Activated gamma-delta T cell (primary cell): ENCODE measurements at places on chromosomes 5 and 9.

DNA sequence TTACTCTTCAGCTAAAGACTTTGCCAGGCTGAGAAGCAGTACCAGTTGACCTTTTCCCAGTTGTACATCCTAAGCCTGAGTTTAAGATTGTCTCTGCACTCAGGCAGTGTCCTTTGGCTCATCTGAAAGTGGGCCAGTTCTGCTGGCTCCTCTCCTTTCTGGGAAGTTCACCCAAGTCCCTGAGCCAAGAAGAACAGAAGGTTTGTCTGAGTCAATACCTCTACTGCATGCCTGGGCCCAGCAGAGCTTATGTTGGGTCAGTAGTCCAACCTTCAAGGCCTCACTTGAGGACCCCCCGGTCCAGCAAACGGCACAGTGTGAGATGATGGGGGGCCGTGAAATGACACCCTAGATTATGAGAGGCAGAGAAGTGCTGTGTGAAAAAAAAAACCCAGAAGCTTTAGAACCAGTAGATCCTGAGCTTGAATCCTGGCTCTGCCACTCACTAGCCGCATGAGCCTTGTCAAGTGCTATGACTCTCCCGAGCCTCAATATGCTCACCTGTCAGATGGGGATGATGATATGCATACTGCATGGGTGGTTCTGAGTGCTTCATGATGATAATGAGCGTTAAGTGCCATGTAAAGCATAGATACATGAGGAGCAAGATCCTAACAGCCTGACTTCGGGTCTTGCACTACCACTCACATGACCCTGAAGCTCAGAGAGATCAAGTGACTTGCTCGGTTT is 156.0 kb downstream of the MACROH2A1 start:
- no peak for DNase-seq

DNA sequence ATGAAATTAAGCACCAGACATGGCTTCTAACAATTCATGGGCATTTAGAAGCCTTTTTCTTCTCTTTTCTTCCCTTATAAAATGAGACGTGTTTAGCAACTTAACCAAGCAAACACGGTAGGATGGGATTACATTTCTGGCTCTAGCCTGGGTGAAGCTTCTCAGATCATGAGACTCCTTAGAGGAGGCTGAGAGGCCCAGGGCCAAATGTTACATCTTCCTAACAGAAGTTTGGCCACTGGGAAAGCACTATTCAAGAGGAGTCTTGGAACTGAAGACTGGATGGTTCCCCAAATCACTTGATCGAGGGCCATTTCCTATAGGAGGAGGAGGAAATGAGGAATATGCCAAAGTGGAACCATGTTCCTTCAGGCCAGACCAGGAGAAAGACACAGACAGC is 1.9 kb downstream of the GABRP start:
- no peak for DNase-seq

- DNase-seq, result no peak
Observed at GRCh38 chr9:76894198-76894597, 11.7 kb downstream of the PRUNE2 start.

GRCh38 chr5:180718810-180719453 is 20.9 kb downstream of the OR2Y1 start:
- DNase-seq, result no peak

GRCh38 chr5:166163996-166164610 is 2127.3 kb upstream of the WWC1 start:
- no peak for DNase-seq

GRCh38 chr9:38228331-38229103 is 159.5 kb upstream of the SHB start:
- no peak for DNase-seq

DNA sequence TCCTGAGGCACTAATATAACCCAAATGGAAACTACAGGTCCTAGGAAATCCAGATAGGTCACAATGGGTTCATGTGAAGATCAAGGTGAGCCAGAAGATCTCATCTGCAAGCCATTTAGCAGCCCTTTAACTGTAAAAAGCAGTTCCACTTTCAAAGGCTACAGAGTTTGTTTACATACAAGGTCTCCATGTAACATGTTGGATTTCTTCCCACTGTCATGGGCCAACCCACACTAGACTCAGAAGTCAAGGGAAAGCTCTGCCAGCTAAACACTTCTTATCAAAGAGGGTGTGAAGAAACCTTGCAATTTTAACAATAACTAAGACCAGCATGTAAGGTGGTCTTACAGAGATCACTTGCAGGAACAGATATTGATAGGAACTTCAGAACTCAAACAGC is 3.8 kb upstream of the CTNNAL1 start:
- DNase-seq, result no peak

DNA sequence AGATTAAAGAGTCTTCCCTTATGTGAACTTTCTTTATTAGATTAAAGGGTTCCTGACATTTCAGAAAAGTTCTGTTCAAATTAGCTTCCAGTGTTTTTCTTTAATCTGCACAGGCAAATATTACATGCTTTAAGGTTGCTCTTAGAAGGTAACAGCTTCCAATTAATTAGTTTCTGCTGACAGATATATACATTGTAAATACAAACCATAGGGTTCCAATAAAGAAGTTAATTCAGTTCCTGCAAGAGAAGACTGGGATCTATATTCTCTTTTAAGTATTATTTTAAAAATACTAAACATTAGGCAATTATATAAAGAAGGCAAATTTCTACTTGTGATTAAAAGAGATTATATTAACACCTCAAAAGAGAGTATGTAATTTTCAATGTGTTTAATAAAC is 795.7 kb downstream of the MAT2B start:
- DNase-seq, result no peak

DNA sequence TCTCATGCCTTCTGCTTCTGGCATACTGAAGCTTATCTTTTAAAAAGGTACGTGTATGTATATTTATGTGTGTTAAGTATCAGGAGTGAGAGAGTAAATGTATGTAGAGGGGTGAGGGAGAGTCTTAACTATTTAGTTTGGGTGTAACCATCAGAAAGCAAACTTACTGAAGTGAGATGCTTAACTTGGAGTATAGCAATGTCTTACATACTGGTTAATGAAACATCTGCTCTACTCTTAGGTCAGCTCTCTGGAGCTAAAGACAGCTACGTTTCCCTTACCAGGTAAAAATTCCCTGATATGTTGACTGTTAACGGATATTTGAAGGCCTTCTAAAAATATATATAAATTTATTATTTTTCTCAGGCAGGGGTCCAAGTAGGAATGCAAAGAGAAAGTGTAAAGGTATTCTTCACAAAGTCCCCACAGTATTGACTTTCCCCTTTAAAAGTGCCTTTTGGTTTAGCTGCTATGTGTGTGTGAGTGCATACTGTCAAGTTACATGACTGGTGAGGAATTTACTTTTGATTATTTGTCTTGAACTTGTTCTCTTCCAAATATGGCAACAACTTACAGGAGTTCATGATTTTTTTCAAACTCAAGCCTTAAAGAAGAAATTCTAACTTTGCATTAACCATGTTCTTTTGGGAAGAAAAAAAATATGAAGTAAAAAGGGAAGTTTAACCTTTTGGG is 12.3 kb upstream of the C5orf24 start:
- DNase-seq, result no peak

DNA sequence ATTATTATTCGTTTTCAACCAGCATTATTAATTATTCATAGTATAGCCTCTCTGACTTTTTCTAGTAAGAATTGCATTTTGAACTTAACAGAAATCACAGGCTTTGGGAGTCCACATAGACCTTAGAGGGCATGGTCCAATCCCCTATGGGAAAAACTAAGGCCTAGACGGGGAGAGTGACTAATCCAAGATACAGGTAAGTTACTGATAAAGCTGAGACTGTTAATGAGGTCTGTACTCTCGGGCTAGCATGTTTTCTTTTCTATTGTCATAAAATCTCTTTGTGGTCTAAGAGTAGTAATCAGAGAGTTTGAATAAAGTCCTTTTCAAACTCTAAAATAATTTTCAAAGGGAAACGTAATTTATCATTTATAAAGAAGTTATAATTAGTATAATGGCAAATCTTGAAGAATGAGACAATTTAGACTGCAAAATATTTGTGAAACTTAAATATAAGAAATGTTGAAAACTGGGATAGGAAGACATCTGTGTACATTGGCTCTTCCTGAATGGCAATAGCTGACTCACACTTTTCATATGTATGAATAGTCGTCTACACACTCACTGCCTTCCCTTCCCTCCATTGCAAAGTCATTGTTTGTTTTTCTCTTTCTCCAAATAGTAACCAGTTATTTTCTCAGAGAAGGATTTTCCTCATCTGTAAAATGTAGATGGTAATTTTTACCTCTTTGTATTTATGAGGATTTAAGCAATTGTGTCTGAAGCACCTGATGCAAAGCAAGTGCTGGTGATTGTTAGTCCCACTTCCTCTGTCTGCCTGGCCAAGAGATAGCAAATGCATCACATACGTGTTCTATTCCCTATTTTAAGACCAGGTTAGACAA is 207.9 kb upstream of the CD180 start:
- DNase-seq, result no peak

- DNase-seq, result no peak
Observed at GRCh38 chr5:84796399-84796798, 411.7 kb upstream of the EDIL3 start.

DNA sequence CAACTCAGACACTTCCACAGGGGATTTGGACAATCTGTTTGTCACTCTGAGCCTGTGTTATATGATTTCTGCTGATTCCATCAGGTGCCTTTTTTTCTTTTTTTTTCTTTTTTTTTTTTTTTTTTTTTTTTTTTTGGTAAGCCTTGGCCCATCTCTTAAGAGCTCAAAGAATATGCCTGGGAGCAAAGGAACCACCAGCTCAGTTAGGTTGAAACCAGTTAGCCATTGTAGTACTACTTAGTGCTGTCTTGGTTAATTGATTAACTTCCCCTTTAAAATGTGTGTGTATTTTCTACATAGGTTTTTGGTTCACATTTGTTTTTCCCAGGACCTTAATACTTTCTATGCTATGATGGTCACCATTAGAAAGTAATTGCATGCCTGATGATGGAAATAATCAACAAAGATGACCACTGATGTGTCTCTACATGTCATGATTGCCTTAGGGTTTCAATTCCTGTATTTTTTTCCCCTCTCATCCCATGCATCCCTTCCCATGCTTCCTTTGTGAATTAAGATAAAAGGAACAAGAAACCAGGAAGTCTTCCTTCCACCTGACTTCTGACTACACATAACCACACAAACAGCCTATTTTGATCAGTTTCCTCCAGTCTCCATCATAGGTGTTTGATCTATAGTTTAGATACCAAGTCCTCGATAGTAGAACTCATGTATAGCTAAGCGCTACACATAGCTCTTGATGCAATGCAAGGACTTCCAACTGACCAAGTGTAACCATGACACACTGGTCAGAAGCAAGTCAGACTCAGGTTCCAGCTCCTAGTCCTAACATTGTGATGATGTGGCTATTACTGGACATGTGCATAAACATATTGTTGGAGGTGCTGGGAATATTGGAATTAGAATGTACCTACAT is 306.1 kb downstream of the EFNA5 start:
- DNase-seq, result no peak

DNA sequence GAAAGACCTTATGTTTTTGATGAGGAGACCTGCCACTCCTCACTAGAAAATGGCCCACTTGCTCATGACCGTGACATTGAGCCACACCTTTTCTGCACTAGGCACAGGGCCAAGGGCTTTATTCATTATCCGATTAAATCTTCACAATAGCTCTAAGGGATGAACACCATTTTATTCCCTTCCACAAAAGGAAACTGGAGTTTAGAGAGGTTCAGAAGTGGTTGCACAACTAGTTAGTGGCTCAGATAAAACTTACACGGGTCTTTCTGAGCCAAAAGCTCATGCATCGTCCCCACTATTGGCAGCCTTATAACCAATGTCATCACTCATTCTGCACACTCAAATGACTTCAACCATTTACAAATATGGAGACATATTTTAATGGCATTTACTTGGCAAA is 39.4 kb downstream of the SUSD1 start:
- DNase-seq, result no peak

- DNase-seq, result no peak
Observed at GRCh38 chr5:12183003-12183402, 278.8 kb upstream of the CTNND2 start.

DNA sequence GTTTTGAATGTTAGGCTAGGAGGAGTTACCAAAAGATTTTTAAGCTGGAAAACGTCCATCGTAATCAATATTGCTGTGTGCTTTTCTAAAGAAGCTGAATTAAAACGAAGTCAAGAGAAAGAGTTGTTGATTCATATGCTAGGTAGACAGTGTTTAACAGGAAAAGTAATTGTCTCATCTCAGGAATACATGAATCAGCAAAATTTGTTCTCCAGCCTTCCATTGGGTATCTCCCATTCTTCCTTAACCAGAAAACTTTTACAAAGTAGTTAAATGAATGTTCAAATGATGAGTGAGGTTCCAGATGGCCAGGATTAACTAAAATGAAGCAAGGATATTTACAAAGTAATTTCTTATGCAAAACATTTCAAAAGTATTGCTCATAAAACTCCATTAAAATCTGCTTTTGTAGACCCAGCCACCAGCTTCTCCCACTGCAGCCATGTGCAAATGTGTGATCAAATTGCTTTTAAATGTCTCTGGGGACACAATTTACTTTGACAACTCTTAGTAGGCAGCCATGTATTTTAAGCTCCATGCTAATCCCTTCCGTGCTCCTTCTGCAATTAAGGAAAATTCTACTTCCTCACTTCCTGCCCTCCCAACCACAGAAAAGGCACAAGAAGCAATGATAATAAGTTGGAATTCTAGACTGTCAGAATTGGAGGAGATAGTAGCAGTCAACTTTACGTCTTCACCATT is 121.2 kb downstream of the HTR4 start:
- DNase-seq, result no peak
